ENCODE measurements at places on chromosomes 5 and 9.

DNA sequence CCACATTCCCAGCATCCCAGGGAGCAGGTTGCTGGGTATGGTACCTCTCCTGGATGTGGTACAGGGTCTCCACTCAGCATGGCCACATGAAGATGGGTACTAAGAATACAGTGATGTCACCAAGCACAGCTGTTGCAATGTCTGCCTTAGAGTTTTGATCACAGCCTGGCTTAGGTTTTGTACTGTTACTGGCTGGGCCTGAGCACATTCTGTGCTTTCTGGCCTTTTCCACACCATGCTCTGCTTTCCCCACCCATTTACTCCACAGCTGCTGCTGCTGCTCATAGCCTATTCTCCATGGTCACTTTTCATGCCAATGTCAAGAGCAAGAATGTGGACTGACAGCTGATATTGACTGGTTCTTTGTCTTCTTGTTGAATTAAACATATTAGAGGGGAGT lies 481.9 kb downstream of the ARHGEF28 start:
- no peak for DNase-seq

DNA sequence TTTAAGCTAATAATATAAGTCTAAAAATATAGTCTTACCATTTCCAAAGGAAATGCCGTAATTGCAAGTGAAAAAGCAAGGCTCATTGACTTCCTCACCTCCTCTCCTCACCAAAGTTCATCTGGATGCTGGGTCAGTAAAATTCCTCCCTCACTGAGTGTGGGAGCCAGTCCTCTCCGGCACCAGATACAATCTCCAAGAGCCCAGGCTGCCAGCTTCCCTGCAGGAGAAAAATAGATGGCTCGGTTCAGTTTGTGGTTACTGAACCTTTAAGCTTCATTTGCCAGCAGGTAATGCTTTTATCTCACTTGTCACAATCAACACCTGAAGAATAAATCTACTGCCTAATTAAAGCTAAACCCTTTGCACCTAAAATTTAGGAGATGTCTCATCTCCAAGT lies 115.3 kb upstream of the VLDLR start:
- no peak for DNase-seq

GRCh38 chr5:139456776-139457175 lies 5.8 kb downstream of the ECSCR start:
- no peak for DNase-seq

- no peak for DNase-seq
Observed at GRCh38 chr9:6961845-6962522, 204.2 kb downstream of the KDM4C start.
